Fibroblast of skin of back (primary cell): ENCODE measurements at places on chromosomes 16 and 17.

DNA sequence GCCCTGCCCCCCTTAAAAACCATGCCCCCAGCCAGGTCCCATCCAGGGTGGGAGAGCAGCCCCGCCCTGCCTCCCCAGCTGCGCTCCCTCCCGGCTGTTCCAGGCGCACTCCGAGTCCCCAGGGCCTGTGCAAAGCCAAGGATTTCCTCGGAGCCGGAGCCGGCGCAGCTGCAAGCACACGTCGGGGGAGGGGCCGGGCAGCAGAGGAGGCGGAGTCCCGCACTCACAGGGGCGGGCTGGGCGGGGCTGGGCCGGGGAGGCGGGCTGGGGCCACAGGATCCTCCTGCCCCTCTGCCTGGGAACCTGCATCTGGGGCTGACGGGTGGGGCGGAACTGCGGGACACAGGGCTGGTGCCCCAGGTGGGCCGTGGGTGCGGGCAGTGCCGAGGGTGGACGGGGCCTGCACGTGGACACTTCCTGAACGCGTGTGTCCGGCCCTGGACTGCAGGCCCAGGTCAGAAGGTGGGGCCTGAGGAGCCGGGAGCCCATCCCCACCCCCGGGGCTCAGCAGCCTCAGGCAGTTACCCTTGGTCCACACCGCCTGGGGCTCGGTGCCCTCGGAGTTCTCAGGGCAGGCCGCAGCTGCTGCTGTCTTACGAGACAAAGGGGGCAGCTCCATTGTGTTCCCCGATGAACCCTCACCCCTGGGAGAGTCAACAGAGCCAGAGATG is 24.0 kb upstream of the SSTR5 start:
- peak; percentile 43 for DNase-seq

DNA sequence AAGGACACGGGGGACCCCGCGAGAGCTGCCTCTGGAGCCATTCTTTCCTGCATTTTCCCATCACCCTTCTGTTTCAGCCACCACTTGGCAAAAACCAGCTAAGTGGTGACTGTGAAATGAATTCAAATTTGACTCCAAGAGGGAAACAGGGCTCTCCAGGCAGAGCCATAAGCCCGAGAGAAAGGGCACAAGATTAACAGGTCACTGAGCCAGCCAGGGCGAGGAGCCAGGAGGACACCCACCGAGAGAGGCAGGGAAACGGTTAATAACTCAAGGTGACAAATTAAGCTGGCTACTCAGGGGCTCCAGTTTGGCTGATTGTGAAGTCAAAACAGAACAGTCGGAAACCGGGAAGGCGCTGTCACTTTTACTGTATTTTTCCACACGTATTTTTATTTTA is 67.8 kb upstream of the SOX9 start:
- DNase-seq, result no peak

DNA sequence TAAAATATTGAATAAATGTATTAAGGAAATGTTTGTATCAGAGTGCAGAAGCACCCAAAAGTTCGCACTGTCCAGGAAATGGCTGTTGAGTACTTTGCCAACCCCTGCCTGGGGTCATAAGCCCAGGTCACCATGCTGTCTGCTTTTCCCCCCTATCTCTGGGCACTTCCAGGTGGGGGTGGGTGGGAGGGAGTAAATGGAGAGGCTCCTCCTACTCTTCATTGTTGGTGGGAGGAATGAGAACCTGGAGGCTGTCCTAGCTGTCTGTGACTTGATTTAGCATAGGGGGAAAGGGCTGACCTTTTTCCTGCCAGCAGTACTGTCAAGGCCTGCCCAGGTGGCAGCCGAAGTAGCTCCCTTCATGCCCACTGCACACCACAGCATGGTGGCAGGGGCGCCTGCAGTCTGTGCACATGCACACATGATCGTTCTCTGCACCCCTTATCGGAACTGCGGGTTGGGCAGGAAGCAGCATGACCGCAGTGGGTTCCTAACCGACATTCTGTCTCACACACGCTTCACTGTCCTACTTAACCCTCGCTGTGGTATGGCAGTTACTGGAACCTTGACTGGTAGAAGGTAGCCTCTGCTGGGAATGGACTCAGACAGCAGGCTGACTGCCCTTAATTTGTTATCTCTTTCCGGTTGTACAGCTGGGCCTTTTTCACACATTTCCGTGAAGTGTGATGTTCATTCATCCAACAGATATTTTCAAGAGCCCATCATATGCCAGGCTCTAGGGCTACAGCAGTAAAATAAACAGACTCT is 41.5 kb downstream of the LDHD start:
- no peak for DNase-seq

- peak; percentile 71 for DNase-seq
These were observed 54.7 kb downstream of the CBFA2T3 start for GRCh38 chr16:88922114-88922825.

- DNase-seq, result no peak
These were observed 32.4 kb downstream of the PIK3R6 start for GRCh38 chr17:8835106-8835505.
